ENCODE measurements at places on chromosomes 3 and 15.

GRCh38 chr3:174101244-174101643 is 703.7 kb downstream of the NLGN1 start:
- no peak for DNase-seq

DNA sequence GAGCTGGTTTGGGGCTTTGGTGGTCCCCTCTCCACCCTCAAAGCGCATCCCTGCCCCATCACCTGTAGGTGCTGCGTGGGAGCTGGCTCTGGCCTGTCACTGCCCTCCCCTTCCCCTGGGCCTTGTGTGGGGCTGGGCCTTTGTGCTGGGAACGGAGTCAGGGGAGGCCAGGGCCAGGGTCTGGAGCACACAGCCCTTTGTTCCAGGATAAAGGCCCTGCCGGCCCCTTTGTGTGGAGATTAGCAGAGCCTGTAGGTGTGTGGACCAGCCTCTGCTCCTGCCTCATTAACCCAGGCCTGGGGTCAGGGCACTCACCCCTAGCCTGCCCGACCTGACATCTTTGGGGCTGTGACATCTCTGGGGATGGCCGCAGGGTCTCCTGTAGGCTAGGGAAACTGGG is 8.9 kb downstream of the EPHB3 start:
- no peak for DNase-seq

GRCh38 chr3:48273594-48274211 is 32.8 kb downstream of the ZNF589 start:
- DNase-seq: no peak

DNA sequence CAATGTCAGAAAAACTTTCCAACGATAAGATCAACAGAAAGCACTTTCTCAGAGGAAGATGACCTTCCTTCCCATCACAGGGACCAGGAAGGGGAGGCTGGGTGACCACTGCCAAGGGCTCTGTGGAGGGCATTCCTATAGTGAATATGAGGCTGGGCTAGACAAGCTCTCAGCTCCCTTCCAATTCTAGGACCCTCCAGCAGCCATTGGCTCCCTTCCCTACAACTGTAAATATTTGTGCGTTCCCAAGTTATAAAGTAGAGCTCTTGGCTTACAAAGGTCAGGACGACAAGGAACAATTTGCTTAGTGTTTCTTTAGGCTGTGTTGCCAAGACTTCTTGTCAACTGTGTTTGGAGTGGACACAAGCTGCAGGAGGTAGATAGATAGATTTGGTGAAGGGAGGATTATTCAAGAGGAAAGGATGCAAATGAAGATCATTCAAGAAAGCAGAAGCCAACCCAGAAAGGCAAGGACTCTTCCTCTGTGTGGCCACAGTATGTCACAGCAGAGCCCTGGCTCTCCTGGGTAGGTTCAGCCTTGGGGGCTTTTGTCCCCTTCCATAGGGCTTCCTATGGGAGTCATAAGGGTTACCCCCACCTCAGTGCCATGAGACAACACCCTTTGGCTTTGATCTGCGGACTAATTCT is 223.6 kb upstream of the TLE3 start:
- no peak for DNase-seq

DNA sequence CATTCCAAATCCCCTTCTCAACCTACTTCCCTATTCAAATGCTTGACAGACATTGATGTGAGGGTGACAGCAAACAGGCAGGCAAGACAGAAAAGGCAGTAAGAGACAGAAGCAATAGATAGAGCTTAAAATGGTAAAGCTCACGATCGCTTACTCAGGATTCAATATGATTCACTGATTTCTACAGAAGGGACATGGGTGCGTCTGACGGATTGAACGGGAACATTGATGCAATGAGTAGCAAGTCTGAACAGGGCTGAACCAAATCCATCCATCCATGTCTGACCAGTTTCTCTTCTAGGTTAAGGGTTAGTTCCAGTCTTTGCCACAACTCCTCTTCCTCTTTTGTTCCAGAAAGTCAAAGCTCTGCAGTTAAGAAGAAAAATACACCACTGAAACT is 35.1 kb downstream of the P2RY1 start:
- no peak for DNase-seq
